ENCODE measurements at places on chromosomes 6 and 20. TPM values are rescaled to one million over a fixed set of nuclear protein-coding genes. Genes with fewer than 3 reads are reported as not detected.

Gene RIPPLY2
- not detected for total RNA-seq

Gene MCHR2
- not detected for total RNA-seq

Gene MAP7
- total RNA-seq = 1.3 TPM

Gene TNFRSF21
- 6.3 TPM for total RNA-seq

Data from smooth muscle cell of the pulmonary artery (primary cell).